ENCODE measurements at places on chromosomes 12 and 14.

DNA sequence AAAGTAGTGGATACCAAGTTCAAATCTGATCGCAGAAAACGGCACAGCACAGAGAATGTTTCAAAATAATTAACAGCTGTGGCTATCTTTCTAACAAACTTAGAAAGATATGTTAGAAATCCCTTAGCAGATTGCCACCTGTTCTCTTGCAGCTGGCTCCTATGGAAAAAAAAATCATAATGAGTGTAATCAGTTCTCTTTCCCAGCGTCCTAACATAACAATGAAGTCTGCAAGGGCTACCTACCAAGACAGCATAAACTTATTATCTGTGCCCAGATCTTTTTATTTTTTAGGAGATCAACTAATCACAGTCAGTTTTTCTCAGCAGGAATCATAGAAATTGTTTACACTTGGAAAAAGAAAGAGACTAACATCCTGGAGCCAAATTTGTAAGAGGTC, 358.6 kb upstream of the FOXG1 start:
- DNase-seq, result no peak

GRCh38 chr14:76274324-76274723, 101.6 kb upstream of the ESRRB start:
- no peak for DNase-seq

DNA sequence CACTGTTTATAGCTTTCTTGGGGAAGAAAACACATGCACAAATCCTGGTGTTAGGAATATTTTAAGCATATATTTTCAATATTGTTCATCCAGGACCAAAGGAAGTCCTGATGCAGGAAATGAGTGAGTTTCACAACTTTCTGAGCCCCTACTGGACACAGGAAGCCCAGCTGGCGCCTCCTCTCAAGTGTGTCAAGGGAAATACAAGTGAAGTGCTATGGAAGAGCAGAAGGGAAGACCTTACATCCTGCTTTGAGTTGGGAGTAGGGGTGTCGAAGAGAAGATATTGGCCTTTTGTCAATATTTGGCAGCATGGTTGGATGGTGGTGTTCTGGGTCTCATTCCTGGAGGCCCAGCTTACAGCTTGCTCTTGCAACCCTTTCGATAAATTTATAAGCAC, 66.1 kb upstream of the ZDHHC17 start:
- DNase-seq, result no peak

DNA sequence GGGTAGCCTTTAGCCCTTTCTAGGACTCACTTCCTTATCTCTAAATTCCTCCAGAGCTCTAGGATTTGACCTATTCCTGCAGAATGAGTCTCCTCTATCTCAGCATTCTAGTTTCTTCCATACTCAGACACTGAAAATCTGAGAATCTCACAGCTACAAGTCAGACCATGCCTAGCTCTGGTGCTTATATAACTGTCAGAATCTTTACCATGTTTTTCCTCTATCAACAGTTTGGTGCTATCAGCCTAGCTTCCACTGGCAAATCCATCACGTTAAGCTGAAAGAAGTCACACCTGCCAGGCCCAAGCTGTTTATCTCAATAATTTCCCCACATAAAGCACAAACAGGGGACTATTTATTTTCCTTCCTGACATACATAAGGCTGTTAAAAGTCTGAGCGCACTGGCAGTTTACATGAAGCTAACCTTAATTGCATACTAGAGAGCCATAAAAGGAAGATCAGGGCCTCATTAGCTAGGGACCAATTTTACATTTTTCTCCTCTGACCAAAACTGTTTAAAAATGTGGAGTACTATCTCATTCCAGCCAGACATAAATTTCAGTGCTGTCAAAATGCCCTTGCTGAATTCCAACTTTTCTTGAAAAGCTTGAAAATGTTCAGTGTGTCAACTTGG, 270.5 kb downstream of the C12orf75 start:
- no peak for DNase-seq

GRCh38 chr12:91239481-91239880, 56.9 kb upstream of the DCN start:
- DNase-seq, result no peak

GRCh38 chr14:91946622-91947474, 646 bp downstream of the FBLN5 start:
- no peak for DNase-seq

- DNase-seq, result no peak
Measured at GRCh38 chr12:113115455-113116126, 20.0 kb downstream of the RASAL1 start.

GRCh38 chr12:66662729-66663128, 16.1 kb downstream of the GRIP1 start:
- no peak for DNase-seq

DNA sequence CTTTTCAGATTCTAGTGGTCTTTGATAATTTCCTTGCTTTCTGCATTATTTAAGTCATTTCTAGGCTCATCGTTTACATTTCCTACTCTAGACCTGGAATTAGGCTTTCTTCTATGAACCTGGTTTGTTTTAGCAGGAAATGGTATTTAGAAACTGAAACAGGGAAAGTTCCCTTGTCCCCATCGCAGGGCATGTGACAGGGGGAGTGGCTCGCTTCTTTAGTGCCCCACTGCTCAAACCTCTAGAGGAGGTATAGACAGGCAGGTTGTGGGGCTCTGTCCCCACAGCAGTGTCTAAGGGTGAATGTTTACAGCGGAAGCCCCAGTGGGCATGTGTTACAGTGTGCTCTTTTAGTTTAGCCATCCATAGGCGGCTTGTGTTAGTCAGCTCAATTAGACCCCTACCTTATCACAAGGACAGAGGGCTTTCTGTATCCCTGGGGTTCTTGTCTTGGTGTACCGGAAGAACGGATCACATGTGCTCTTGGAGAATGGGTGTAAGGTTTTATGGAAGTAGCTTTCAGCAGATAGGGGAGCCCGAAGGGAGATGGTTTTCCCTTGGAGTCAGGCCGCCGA, 25.0 kb downstream of the IFT81 start:
- no peak for DNase-seq

DNA sequence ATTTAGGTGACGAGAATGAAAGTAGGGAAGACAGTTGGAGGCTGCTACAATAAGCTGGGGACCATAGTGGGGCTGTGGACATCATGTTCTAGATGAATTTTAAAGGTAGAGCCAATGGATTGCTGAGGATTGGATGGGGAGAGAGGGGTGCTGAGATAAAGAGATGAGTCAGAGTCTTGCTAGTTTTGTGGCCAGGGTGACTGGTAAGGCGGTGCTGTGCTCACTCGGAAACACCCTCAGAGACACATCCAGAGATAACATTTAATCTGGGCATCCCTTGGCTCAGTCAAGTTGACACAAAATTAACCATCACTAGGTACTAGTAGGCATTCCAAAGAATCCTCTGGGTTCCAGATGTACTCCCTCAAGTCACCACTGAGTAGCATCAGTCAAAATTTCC, 170.7 kb downstream of the ADCK1 start:
- DNase-seq, result no peak

- DNase-seq, result no peak
Measured at GRCh38 chr14:88227693-88228092, 95.4 kb downstream of the KCNK10 start.

- no peak for DNase-seq
Measured at GRCh38 chr14:84250893-84251292, 1279.1 kb upstream of the FLRT2 start.

DNA sequence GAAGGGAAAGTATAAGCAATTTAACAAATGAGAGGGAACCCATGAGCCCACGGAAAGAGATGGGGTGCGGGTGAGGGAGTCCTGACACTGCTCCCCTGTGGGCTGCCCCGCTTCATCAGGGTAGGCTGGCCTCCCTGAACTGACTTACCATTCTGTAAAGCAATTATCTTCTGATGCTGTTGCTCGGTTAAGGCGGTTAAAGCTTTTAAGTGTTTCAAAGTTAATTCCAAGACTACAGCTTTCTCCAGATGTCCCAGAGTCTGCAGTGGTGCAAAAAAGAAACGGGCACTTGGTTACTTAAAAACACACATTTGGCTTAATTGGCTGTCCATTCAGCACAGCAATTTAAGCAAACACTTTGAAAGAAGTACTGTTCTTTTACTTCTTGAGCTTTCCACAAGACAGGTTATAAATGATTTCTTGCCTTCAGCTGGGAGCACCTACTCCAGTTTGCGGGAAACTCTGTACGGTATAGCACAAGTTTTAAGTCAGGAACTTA, 1.3 kb downstream of the BHLHE41 start:
- DNase-seq, result no peak

DNA sequence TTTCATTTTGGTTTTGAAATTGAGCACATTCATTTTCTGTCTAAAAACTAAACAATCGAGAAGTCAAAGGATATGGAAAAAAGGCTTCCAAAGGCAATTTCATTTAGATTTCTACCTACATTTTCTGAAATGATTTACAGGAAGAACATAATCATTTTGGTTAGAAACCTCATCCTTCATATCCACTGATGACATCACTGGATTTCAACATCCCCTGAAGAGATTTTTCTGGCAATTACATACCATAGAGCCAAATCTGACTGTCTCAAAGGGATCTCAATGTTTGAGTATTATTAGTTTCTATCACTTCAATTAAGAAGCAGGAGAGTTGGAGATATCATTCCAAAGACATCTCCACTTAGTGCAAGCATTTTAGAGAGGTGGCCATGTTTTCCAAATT, 137.8 kb downstream of the TTC7B start:
- no peak for DNase-seq

DNA sequence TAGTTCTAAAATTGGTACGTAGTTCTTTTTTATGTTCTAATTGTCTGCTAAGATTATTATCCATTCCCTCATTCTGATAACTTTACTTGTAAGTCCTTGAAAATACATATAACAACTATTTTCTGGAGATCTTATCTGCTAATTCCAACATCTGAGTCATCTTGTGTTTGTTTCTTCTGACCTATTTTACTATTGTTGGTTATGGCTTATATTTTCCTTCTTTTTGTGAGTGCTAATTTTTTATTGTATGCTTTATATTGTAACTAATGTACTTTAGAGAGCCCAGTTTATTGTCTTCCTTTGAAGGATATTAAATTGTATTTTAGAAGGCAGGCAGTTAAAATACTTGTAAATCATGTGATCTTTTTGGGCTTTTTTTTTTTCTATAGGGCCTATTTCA, 149.3 kb upstream of the LRFN5 start:
- DNase-seq, result no peak

DNA sequence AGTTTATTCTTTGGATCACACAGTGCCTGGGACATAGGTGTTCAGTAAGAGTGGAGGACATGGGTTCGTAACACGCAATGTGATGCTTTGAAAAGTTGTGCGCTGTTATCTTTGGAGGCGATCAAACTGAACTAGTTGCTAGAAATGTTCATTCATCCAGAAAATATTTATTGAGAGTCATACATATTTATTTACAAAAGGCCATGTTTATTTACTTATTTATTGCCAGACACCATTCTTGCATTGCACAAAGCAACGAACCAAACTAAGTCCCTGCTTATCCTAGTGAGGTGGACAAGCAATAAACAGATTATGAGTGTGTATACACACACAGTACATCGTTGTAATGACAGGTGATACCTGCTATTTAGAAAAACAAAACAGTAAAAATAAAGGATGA, 12.6 kb downstream of the BHLHE41 start:
- DNase-seq, result no peak

GRCh38 chr12:42585841-42586216, 3.7 kb downstream of the PRICKLE1 start:
- DNase-seq, result no peak

DNA sequence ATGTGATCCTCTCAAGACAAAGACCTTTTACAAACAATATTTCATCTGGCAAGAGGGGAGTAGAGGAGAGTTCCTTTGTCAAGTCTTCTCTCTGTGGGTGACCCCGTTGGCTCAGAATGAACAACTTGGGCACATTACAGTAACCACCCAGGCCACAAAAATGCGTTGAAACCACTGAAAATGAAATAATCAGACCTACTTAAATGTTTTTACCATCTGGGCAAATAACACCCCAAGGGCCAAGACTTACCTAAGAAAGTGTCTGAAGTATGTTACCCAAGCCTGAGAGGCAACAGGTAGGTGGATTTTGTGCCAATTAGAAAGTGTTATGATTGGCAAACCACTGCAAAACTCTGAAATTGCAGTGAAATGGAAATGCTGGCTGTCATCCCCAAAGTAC, 1.3 kb downstream of the TC2N start:
- DNase-seq, result no peak

GRCh38 chr12:66438601-66439000, 136.3 kb downstream of the HELB start:
- no peak for DNase-seq

GRCh38 chr14:65239938-65240296, 137.6 kb upstream of the MAX start:
- no peak for DNase-seq

- DNase-seq, result no peak
Measured at GRCh38 chr14:88667555-88668273, 104.9 kb downstream of the ZC3H14 start.

DNA sequence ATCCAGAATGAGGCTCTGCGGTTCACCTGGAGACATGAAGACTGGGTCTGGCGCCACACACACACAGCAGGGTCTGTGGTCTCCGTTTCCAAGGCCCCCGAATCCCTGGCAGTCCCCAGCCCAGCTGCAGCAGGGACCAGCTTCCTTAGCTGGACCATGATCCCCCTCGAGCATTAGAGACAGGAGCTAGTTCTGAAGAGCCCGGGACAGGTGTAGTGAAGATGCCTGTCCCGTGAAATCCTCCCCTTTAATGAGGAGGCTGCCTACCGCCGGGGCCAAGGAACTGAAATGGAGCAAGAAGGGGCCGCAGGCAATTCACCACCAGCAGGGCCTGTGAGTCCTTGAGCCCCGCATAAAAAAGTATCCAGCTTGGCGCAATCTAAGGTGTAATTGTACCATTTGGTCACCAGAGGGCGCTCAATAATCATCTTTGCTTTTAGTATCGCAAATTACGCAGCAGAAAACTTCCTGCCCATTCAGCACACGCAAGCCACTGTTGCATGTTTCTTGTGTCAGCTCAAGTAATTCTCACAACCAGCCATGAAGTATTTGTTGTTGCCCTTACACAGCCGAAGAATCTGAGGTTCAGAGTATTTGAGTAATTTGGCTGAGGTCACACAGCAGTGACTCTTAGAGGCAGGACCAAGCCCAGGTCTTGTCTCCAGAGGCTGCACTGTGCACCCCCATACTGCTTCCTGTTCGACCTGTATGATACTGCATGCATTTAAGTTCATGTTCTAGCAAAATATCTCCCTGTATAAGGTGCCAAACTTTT, 54.3 kb upstream of the PPP2R5C start:
- DNase-seq, result no peak

GRCh38 chr12:9118158-9118557, 2.4 kb upstream of the A2M start:
- no peak for DNase-seq

DNA sequence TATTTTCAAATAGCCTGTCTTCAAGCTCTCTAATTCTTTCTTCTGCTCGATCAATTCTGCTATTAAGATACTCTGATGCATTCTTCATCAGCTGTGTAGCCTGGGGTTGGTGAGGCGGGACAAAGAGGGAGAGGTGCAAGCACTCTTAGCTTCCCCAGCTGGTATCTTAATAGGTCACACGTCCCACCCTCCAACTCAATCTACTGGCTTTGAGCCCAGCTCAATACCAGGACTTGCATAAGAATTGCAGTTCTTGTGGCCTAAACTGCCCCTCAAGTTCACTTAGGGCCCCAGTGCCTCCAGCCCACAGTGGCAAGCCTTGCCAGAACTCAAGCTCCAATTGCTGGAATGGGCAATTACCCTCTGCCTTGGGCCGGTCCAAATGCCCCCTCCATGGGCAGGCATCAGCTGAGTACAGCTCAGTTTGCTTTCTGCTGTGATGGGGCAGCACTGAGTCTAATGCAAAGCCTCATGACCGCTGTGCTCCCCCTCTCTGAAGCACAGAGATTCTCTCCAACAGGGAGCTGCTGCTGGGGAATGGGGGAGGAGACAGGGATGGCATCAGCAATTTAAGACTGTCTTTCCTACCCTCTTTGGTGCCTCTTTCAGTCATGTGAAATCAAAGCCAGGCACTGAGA, 5.6 kb upstream of the SPATA7 start:
- no peak for DNase-seq

- DNase-seq, result no peak
Measured at GRCh38 chr12:15146585-15146984, 74.6 kb downstream of the RERG start.
